Left ventricle myocardium superior (tissue), 1 donor: ENCODE measurements at places on chromosomes 2 and 18. TPM values are rescaled to one million over a fixed set of nuclear protein-coding genes. Genes with fewer than 3 reads are reported as not detected.

BCL2 gene
- total RNA-seq: 7.7 TPM

GREB1L gene
- total RNA-seq: 7.2 TPM

- DNase-seq: no peak
Observed at GRCh38 chr2:3784731-3785130, 81.4 kb downstream of the DCDC2C start.

GRCh38 chr18:73881396-73881917, 266.2 kb downstream of the FBXO15 start:
- no peak for DNase-seq

- DNase-seq: no peak
Observed at GRCh38 chr18:11368020-11368419, 218.7 kb upstream of the PIEZO2 start.

GRCh38 chr18:3008541-3008940, 4.4 kb downstream of the LPIN2 start:
- DNase-seq: no peak

- DNase-seq: no peak
Observed at GRCh38 chr2:18435426-18436037, 124.9 kb downstream of the RDH14 start.

DNA sequence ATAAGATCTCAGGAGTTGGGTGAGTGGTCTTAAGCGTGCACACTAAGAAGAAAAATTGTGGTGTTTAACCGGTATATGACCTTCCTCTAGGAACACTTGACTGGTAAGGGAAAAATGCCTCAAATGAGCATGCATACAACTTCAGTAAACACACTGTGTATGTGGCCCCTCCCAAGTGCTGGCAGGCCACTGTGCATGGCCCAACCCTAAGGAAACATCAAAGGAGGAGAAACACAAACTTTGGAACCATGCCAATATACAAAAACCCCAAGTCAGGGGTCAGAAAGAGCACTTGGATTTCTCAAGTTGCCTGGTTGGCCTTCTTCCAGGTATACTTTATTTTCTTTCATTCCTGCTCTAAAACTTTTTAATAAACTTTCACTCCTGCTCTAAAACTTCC, 308.9 kb upstream of the LRRTM4 start:
- DNase-seq: no peak

MEP1B gene
- not detected for total RNA-seq

MERTK gene
- total RNA-seq: 5.0 TPM

PARD3B gene
- total RNA-seq: 6.5 TPM

GRCh38 chr18:79227621-79228020, 158.4 kb downstream of the ATP9B start:
- no peak for DNase-seq
